ENCODE measurements at places on chromosomes 7 and 10.

- DNase-seq, result no peak
These were observed 6.3 kb downstream of the NOS3 start for GRCh38 chr7:150997075-150997511.

DNA sequence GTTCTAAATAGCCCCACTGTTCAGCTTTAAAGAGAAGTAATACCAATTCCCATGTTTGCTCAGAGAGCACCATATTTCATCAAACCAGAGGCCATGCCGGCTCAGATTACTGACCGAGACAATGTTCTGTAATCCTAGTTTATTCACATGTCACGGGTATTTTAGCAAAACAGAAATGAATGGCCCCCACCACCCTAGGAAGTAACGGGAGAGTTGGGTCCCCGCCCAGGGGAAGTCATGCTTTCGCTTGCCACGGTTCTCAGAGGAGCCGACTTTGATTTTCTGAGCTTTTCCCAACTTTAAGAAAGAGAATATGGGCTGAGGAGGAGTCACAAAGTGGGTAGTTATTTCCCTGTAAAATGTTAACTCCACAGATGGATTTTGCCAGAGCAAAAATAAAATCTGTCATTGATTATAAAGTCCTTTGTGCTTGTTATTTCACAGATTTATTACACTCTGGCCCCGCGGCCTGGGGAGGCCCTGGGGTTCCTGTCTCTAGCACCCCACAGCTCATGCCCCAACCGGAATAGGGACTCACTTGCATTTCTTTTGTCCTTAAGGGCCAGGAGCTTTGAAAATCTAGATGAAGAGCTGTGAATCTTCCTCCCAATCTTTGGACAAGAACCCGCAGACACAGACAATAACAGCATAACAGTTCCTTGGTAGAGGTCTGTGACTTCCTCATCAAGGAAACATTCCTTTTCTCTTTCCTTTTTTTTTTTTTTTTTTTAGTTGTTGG is 3.7 kb upstream of the GDF10 start:
- no peak for DNase-seq

DNA sequence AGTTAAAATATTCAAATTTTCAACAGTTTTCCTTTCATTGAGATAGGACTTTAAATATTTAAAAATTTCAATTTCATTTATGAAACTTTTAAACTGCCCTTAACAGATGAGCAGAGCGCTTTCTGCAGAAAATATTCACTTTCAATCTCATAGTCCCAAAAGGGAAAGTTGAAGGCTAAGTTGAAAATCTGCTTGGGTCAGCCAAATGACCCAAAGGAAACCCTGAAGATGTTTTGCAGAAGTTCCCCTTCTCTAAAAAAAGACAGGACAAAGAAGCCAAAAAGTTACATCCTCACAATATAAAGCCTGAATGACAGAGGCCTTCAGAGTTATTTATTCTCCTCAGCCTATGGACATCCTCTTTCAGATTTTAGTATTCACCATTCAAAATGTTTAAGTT is 17.6 kb upstream of the SCIN start:
- no peak for DNase-seq

GRCh38 chr10:69955211-69955805 is 97.3 kb upstream of the MACROH2A2 start:
- DNase-seq, result no peak

- no peak for DNase-seq
These were observed 1.5 kb upstream of the ELN start for GRCh38 chr7:74026406-74026902.

DNA sequence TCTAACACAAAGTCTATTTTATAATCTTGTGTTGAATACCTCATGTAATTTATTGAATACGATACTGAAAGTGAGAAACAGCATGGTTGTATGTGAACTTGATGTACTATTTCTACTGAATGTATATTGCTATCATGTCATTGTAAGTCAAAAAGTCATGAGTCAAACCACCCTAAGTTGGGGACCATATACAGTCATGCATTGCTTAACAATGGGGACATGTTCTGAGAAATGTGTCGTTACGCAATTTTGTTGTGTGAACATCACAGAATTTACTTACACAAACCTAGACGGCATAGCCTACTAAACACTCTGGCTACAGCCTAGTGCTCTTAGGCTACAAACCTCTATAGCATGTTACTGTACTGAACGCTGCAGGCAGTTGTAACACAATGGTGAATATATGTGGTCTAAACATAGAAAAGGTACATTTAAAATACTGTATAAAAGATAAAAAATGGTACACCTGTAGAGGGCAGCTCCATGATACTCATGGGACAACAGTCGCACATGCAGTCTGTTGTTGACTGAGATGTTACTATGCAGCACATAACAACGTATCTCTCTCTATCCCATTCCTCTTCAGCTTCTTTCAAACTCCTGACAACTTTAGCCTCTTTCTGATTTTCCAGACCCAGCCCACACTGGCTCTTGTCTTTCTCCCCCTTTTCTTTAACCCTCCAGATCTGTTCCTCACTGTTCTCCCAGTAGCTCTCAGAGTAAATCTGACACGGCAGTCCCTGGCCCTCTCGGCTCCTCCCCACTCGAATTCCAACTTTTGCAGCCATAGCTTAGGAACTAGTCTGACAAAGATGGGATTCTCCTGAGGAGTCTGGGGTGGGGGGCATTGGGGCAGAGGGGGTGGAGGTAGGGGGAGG is 90.1 kb downstream of the SNX10 start:
- DNase-seq, result no peak

- no peak for DNase-seq
These were observed 25.6 kb upstream of the ERCC6 start for GRCh38 chr10:49564461-49565009.

DNA sequence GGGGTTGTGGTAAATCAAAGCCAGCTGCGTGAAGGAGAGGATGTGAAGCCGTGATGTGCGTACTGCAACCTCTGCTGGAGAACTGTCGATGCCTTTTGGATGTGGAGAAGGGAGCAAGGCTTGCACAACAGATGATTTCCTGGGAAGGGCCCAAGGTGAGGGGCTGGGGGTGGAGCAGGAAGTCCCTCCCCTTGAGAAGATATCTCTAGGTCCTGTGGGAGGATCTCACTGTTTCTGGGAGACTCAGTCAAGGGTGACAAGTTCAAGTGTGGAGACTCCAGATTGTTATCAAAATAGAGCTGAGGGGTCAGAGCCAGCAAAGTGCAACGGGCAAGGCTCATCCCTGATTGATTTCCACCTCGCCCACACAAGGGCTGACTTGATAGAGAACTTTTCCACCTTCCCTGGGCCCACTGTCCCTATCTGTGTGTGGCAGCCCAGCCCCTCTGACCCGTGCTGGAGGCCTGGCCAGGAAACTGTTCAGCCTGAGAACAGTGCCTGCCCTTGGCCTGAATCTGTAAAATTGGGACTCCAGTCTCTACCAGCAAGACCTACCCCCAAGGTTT is 55.0 kb downstream of the COL13A1 start:
- peak; percentile 34 for DNase-seq

DNA sequence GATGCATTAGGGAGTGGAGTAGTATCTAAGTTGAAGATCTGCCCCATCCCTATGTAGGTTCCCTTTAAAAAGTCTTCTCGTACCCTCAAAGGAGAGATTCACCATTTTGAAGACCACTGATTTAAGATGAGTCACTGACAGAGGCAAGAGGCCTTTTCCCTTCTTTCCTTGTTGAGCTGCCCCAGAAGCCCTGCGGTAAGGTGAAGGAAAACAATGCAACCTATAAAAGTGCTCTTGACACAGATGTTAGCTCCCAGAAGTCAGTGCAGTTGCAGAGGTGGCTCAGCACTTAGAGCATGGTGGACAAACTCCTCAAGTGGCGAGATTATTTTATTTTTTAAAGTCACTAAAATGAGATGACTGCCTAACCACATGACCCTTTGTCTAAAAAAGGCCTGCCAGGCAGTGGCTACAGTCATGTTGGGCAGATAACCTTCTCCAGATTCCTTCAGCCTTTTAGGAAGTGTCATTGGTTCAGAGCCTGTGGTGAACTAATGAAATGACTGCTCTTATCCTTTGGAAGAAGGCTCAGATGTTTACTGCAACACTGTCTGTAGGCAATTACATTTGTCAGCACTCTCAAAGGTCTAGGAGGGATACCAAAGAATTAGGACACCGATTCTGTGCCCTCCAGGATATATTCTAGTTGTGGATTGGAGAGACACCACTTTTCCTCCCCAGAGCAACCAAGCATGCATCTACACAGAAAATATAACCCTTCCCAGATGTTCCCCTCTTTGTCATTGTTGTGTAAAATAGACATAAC is 88.7 kb downstream of the ARID5B start:
- peak; percentile 17 for DNase-seq

GRCh38 chr10:60032723-60033122 is 126.4 kb upstream of the CCDC6 start:
- peak; percentile 49 for DNase-seq

DNA sequence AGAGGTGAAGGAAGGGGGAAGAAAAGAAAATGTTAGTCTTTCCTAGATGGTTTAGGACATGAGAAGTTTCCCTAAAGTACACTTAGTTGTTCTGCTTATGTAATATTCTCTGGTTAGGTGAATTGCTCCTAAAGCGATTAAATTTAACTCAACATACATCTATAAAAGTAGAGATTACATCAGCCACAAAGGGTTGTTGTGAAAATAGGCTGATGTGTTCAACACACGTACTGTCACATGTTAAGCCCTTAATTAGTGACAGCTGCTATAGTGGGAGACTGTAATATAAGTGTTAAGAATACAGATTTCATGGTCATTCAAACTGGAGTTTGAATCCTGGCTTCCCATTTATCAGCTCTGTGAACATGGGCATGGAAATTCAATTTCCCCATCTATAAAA is 12.8 kb downstream of the HECTD2 start:
- peak; percentile 25 for DNase-seq

- peak; percentile 27 for DNase-seq
These were observed 275.4 kb downstream of the PARD3 start for GRCh38 chr10:34539533-34540315.

GRCh38 chr10:98953251-98953650 is 282.4 kb downstream of the HPSE2 start:
- DNase-seq, result no peak

DNA sequence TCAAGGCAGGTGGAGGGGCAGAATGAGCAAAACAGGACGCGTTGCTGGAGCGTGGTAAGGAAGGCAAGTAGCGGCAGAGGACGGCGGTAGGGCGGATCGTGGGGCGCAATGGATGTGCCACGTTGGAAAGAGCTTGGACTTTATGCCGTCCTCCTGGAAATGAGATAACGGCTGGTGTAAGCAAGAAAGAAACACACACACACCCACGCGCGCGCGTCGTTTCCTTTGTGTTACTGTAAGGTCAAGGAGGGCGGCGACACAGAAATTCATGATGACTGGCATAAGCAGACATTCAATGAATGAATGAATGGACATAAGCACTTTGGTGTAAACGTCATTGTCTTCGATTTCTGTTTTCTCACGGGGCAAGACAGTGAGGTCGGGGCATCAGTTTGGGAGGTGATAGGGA is 683 bp upstream of the ENTPD7 start:
- peak; percentile 8 for DNase-seq

DNA sequence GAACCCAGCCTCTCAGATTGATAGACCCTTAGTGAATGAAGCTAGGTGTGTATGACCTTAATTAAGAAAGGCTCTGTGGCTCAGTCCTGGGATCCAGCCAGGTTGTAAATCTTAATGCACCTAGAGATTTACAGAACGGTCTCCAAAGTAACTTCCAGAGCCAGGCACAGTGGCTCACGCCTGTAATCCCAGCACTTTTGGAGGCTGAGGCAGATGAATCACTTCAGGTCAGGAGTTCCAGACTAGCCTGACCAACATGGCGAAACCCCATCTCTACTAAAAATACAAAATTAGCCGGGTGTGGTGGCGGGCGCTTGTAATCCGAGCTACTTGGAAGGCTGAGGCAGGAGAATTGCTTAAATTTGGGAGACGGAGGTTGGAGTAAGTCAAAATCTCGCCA is 24.3 kb downstream of the CALHM2 start:
- DNase-seq, result no peak

DNA sequence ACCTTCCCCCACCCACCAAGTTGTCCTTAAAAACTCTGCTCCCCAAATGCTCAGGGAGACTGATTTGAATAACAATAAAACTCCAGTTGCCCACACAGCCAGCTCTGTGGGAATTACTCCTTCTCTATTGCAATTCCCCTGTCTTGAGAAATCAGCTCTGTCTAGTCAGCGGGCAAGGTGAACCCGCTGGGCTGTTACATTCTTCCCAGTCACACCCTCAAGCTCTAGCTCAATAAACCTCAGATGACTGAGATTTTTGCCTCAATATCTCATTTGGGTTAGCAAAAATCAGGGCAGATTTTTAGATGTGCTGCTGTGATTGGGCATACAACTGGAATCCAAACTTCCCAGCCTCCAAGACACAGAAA is 32.9 kb downstream of the SVOPL start:
- DNase-seq, result no peak

DNA sequence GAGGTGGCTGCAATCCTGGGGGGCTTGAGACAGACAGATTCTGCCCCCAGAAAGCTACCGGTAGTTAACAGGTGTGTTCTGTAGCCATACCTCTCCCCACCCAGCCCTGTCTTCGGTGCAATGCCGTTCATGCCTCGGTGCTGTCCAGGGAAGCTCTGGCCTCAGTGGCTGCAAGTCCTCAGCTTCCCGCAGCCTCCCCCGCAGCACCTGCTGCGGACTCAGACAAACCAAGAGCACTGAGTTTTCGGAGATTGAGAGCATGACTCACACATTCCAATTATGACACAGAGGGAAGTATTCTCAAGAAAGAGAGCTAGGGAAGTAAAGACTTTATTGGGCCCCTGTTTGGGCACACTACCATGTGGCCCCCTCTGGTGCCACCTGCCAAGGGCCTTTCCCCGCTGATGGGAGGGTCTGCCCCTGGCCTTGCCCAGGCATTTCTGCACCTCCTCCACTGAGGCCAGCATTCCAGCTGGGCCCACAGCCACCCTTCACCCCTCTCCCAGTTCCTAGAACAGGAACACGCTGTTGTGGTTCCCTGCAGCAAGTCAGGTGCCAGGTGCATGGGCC is 30.2 kb upstream of the EZH2 start:
- DNase-seq, result peak; percentile 75

- DNase-seq, result no peak
These were observed 25.8 kb upstream of the EEPD1 start for GRCh38 chr7:36127075-36127740.

- peak; percentile 68 for DNase-seq
These were observed 198.1 kb downstream of the AUTS2 start for GRCh38 chr7:69796416-69796815.

DNA sequence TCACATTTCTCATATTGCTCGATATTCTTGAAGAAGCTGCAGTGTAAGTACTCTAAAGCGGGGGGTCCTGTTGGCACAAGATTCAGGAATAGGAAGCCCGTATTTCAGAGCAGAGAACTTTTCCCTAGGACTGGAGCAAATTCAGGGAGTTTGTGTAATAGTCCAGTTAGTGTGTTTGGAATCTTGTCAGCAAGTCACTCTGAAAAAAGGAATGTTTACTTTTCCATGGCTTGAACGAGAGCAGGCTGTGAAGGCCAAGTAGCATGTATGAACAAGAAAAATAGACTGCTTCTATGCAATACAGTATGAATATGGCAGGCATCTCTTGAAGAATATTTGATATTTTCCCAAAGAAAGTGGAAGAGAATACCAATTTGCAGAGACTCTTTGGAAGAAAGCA is 39.8 kb downstream of the CDC123 start:
- DNase-seq, result no peak
